NAMALWA (cell line): ENCODE measurements at places on chromosomes 6 and 20.

DNA sequence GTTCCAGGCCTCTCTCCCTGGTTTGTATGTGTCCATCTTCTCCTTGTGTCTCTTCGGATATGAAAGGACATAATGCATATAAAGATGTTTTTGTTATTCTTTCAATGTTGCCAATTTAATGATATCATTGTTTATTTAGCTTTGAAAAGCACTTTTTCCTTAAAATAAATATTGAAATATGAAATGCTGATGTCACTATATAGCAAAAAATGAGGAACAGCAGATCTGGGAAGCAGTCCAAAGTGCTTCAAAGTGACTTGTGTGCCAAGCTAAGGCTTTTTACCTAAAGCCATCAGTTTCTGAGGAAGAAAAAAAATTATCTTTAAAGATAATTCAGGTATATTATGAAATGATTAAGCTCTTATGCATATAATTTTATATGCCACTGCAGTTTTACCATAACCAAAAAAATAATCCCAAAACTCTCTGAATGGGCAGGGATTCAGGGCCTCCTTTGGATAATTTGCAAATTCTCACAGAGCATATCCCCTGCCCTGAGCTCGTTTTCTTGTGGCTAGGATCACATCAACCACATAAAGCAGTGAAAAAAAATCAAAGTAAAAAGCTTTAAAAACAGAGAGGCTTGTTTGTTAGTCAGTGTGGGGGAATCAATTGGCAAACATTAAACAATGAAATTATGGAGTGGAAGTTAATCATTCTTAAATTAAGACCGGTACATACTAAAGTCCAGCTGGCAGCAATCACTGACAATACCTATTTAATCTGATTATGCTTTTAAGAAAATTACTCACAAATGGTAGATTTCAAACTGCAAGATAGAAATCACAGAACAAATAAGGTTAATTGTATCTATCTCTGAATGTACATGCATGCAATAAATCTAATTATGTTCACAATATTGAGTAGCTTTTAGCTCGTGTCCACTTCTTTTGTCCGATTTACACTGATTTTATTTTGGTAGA lies 1027.9 kb upstream of the ADGRB3 start:
- DNase-seq = no peak

DNA sequence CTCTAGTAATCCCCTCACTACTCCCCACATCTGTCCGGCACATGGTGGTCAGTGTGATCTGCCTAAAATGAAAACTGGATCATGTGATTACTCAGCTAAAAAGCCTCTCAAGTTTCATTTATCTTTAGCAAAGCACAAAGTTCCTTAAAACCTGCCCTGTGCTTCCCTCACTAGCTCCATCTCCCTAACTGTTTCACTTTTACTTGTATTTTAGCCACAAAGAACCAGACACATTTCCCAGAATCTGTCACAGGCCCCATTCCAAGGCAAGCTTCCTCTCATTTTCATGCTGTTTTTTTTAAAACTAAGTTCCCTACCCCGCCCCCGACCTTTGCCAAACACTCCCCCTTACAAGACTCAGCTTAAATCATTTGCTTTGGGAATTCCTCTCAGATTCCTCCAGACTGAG lies 8.9 kb upstream of the IGF2R start:
- no peak for DNase-seq

- no peak for DNase-seq
Measured at GRCh38 chr20:38063911-38064530, 30.5 kb downstream of the RPRD1B start.

GRCh38 chr6:35056952-35057351 lies 84.2 kb downstream of the TCP11 start:
- DNase-seq = no peak

- DNase-seq = peak; percentile 16
Measured at GRCh38 chr20:54221353-54221752, 13.5 kb downstream of the PFDN4 start.

- no peak for DNase-seq
Measured at GRCh38 chr20:41403604-41404003, 37.0 kb upstream of the EMILIN3 start.

GRCh38 chr6:62441182-62441581 lies 155.2 kb upstream of the KHDRBS2 start:
- DNase-seq = no peak

- no peak for DNase-seq
Measured at GRCh38 chr6:156107624-156108101, 652.0 kb upstream of the NOX3 start.
